ENCODE measurements at places on chromosomes 1 and 21.
A peak's percentile ranks its signal among the peaks of the same experiment; 100 is the strongest.

DNA sequence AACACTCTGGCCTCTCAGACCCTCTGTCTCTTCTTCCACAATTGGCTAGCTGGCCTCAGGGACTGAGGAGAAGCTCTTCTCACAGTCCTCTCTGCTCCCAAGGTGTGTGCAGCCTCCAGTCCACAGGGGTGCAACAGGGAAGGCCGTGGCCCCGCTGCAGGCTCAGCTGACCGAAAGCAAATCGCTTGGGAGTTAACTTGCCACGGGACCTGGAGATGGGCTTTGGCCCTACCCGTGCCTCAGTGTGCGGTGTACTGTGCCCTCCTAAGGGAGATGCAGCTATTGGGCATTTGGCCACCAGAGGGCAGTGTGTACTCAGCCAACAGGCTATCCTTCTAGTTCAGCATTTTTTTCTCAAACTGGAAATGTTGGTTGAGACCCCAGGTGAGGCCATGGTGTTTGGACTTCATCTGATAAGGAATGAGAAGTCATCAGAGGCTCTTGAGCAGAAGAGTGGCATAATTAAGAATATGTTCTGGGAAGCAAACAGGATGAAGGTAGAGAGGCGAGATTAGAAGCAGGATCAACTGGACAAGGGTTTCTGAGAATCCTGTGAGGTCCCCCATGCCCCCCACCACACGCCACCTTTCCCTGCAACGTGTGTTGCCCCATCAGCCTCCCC lies 42.5 kb upstream of the TMEM125 start:
- peak; percentile 65 for DNase-seq

- DNase-seq = peak; percentile 22
These were observed 534 bp downstream of the SLC6A9 start for GRCh38 chr1:44030605-44031251.

DNA sequence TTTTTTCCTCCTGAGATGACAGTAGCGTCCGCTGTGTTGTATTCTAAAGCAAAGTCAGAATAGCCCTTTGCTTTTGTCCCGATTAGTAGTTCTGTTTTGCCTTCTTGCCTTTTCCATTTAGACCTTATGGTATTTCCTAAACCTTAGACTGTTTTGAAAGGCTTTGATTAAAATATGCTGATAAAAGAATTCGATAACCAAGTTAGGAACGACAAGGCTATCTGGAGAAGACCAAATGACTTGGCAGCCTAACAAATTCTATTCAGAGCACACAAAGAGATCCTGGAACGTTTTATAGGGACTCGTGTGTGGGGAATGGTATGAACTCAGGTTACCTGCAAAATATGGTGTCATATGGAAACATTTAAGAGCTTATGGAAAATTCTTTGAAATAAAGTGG lies 42.9 kb downstream of the NFIA start:
- DNase-seq = no peak

DNA sequence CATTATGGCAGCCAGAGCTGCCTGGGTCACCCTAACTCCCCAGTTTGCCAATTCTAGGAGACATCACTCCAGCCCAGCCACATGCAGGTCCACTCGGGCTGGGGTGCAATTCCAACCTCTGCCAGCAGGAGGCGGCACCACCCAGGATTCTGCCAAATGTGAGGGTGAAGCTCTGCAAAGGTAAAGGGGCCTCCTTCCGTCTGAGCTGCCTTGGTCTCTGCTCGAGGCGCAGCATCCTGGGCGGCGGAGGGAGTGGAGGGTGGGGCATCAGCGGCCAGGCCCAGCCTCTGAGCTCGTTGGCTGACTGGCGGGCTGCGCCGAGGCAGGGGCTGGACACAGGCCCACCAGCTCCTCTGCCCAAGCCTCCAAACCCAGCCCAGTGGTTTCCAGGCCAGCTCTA lies 63.8 kb downstream of the ARHGEF16 start:
- DNase-seq = peak; percentile 14

- no peak for DNase-seq
These were observed 55.0 kb upstream of the GCLM start for GRCh38 chr1:93964096-93964776.

- DNase-seq = no peak
These were observed 37.5 kb upstream of the PLA2G2C start for GRCh38 chr1:20223551-20224419.

GRCh38 chr1:245310571-245311531 lies 156.1 kb downstream of the KIF26B start:
- no peak for DNase-seq

- peak; percentile 15 for DNase-seq
These were observed 595 bp downstream of the GLUL start for GRCh38 chr1:182391028-182391361.

Measured in T-cell (primary cell).